Hematopoietic multipotent progenitor cell treated with erythropoietin and hydrocortisone succinate and interleukin-3 and kit ligand, for 8 days (in vitro differentiated cells): ENCODE measurements at places on chromosomes 4 and X.

DNA sequence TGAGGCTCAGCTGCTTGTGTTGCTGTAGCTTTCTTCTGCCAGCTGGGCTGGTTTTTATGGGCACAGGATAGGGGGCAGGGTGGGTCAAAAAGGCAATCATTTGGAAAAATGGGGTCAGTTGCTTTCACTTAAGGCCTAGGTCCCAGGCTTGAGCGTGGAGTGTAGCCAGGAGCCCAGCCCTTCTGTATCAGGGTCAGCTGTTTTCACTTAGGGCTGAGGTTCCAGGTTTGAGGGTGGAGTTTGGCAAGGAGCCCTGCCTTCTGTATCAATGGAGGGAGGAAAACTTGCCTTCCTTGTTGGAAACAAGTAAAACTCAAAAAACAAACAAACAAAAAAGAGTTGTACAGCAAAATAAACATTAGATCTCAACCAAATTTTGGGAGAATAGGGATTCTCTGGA, 37.0 kb upstream of the UGT8 start:
- DNase-seq: no peak

DNA sequence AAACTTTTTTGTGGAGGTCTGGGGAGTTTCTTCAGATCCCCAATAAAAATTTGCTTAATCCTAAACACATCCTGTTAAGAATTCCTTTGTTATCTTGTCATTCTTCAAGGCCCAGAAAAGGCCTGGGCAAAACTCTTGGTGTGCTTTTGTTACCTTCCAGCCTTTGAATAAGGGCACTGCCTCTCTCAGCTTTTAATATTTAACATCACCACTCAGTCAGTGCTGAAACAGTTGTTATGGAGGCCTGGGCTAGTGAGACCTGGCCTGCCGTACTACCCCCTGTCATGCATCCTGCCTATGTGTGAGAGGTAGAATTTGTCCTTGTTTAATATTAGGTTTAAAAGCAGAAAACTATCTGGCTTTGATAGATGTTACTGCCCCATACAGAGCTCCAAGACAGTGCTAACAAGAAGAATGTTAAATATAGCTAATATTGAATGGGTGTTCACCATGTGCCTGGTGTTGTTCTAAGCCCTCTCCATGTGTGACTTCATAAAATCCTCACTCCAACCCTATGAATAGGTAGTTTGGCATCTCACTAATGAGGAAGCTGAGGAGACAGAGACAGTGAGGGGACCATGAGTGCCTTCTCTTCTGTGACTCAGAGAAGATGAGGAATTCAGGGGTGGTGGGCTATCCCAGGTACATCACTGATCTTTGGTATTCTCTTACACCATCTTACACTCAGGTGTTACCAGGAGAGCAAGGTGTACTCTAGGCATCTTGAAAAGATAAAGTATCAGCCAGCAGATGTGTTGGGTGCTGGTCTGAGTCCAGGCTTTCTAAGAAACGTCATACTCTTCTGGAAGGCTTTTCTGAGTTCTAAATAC, 6.2 kb downstream of the PPP1R2C start:
- no peak for DNase-seq

GRCh38 chrX:129925305-129926092, 19.5 kb downstream of the UTP14A start:
- peak; percentile 73 for DNase-seq

- no peak for DNase-seq
Observed at GRCh38 chr4:156374069-156374468, 420.4 kb upstream of the CTSO start.

GRCh38 chr4:149702414-149703293, 113.0 kb downstream of the IQCM start:
- no peak for DNase-seq

DNA sequence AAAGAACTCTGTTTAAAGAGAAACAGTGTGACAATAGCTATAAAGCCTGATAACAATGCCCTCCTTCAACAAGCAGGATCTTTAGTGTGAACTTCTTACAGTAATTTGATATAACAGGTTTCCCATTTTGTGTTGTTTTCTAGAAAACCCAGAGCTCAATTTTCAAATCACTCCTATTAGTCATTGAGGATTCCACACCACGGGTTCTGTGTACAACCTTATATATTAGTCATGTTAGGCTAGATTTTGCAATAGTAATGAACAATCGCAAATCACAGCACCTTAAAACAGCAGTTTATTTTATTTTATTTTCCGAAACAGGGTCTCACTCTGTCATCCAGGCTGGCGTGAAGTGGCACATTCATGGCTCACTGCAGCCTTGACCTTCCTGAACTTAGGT, 1020.9 kb upstream of the INTU start:
- no peak for DNase-seq

DNA sequence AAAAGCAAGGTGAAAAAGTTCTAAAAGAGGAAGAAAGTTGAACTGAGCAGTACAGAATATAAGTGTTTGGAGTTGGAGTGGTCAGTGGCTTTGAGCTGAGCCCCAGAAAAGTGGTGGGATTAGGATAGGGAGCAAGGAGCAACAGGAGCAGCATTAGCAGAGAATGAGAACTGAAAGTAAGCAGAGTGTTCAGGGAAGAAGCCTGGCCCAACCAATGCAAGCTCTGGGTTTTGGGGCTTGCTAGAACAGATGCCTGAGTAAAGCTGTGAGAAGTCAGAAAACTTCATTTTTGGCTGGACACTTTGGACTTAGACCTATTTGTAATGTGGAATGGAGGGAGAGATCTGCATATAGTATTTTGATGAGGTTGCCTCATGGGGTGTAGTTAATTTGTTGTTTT, 17.8 kb downstream of the JADE1 start:
- DNase-seq: no peak

DNA sequence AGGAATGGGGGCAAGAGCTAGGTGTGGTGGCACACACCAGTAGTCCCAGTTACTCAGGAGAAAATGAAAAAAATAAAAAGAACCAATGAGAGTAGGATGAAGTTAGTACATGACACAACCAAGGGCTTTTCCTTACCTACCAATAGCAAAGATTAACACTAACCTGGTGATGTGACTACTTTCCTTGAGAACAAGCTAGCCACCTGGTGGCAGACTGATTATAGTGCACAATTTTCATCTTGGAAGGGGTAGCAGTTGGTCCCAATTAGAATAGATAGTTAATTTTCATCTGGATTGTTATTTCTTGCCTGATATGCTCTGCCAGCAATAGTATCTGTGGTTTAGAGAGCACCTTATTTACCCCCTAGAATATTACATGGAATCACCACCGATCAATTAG, 1216.8 kb upstream of the PABPC4L start:
- DNase-seq: peak; percentile 3

GRCh38 chr4:147581606-147582350, 35.4 kb upstream of the TMEM184C start:
- no peak for DNase-seq

GRCh38 chrX:107452581-107452980, 3.1 kb downstream of the FRMPD3 start:
- no peak for DNase-seq

GRCh38 chr4:67035501-67035900, 509.8 kb downstream of the CENPC start:
- no peak for DNase-seq

- no peak for DNase-seq
Observed at GRCh38 chr4:41632481-41633073, 94.6 kb downstream of the LIMCH1 start.

GRCh38 chr4:105957680-105958079, 62.4 kb downstream of the NPNT start:
- DNase-seq: no peak

- no peak for DNase-seq
Observed at GRCh38 chr4:41282366-41282765, 25.6 kb downstream of the UCHL1 start.

DNA sequence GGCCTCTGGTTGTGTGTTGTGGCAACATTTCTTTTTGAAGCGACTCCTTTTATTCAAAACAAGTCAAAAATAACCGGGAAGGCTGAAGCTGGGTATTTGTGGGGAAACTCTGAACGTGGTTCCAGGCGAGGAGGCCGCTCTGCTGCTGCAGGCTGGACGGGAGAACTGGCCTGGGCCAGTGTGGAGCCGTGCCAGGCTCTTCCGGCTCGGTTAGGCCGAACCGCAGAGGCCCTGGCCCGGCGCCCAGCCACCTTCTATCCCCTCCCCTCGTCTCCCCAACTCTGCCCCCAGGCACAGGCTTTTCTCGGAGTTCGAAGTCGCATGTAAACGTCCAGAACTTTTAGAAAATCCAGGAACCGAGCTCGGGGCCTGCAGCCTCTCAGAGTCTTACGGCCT, 2.4 kb upstream of the BCOR start:
- peak; percentile 50 for DNase-seq

- DNase-seq: no peak
Observed at GRCh38 chrX:121902463-121902862, 855.1 kb downstream of the GLUD2 start.

DNA sequence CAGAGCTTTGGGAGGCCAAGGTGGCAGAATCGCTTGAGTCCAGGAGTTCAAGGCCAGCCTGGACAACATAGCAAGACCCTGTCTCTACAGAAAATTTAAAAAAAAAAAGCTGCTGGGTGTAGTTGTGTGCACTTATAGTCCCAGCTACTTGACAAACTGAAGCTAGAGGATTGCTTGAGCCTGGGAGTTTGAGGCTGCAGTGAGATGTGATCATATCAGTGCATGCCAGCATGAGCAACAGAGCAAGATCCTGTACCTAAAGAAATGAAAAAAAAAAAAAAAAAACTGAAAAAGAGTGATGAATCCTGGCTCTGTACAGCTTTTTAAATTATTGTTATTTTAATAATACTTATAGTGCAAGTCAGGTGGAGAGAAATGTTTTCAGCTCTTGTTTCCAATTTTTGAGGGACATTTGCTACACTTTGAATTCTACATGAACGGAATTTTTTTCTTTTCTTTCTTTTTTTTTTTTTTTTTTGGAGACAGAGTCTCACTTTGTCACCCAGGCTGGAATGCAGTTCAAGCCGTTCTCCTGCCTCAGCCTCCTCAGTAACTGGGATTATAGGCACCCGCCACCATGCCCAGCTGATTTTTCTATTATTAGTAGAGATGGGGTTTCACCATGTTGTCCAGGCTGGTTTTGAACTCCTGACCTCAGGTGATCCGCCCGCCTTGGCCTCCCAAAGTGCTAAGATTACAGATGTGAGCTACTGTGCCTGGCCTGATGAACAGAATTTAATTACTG, 215.6 kb downstream of the FSTL5 start:
- DNase-seq: no peak

- DNase-seq: peak; percentile 65
Observed at GRCh38 chr4:158945529-158946108, 157.3 kb upstream of the RAPGEF2 start.

- no peak for DNase-seq
Observed at GRCh38 chr4:80425124-80426100, 89.9 kb downstream of the CFAP299 start.

DNA sequence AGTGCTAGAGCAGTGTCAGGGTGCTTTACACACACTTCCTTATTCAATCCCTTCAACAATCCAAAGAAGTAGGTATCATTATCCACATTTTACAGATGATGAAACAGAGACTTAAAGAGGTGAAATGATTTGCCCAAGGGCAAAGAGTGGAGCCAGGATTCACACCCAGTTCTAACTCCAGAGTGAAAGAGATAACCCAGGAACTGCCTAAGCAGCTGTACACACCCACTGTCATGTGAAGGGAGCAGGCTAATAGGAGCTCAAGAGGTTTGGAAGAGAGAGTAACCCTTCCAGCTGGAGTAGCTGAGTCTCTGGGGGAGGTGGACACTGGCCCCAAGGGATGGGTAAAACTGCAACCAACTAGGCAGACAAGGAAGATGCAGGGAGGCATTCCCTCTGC, 92.5 kb downstream of the FBXL5 start:
- DNase-seq: no peak

DNA sequence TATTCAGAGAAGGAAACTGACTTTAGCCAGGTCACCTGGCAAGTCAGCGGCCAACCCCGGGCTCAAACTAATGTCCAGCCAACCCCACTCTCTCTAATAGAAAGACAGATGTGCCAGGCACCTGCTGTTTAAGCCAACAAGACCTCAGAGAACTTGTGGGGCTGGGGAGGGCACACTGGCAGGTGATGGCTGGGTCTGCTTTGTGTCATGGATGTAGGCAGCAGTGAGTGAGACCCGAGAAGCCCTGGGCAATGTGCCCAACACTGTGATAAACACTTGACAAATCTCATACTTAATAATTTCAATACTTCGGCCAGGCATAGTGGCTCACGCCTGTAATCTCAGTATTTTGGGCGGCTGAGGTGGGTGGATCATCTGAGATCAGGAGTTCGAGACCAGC, 9.0 kb upstream of the CD99L2 start:
- DNase-seq: no peak

- no peak for DNase-seq
Observed at GRCh38 chr4:163132469-163133218, 34.0 kb downstream of the NAF1 start.

- no peak for DNase-seq
Observed at GRCh38 chrX:110172215-110172614, 145.7 kb downstream of the AMMECR1 start.

- DNase-seq: no peak
Observed at GRCh38 chr4:153619811-153620210, 64.3 kb upstream of the TLR2 start.

GRCh38 chrX:134452596-134452995, 7.4 kb upstream of the HPRT1 start:
- DNase-seq: no peak

- DNase-seq: peak; percentile 94
Observed at GRCh38 chr4:127632420-127633403, at the start of gene INTU. Gene INTU, plus strand, starts transcription at chr4:127632957. Its CDS starts 78 bp downstream, at chr4:127633035.

DNA sequence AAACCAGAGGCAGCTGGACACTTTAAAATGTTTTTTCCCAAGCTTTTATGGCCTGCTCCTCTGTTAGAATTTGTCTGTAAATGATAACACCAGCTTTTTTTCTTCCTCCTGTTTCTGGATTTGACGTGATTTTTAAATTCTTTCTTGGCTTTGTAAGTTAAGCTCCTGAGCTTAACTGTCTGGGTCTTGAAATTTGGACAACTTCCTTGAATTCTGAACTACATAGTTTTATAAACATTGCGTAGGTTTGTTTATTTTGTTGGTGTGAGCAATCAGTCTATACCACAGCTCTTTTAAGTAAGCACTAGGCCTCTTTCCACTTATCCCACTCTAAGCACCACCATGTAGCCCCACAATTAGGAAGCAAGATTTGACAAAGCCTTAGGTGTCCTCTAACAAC, 144.4 kb upstream of the GUCY1A1 start:
- no peak for DNase-seq

DNA sequence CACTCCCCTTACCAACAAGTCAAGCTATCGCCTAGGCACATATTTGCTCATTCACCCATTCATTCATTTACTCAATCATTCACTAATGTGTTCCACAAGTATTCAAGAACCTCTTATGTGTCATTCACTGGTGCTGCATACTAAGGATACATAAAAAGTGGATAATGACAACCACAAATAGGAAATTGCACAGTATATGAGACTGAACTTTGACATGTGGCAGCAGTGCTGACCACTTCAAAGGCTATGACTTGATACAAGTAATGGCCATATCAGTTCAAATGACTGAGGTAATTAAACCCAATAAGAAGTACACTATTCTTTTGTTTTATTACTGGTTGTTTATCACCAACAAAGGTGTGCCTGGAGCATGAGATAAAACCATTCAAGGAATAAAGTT, 282.5 kb downstream of the KLHL13 start:
- DNase-seq: no peak
